Effector CD4-positive, alpha-beta T cell (primary cell): ENCODE measurements at places on chromosomes 6 and 20.
A peak's percentile ranks its signal among the peaks of the same experiment; 100 is the strongest.

DNA sequence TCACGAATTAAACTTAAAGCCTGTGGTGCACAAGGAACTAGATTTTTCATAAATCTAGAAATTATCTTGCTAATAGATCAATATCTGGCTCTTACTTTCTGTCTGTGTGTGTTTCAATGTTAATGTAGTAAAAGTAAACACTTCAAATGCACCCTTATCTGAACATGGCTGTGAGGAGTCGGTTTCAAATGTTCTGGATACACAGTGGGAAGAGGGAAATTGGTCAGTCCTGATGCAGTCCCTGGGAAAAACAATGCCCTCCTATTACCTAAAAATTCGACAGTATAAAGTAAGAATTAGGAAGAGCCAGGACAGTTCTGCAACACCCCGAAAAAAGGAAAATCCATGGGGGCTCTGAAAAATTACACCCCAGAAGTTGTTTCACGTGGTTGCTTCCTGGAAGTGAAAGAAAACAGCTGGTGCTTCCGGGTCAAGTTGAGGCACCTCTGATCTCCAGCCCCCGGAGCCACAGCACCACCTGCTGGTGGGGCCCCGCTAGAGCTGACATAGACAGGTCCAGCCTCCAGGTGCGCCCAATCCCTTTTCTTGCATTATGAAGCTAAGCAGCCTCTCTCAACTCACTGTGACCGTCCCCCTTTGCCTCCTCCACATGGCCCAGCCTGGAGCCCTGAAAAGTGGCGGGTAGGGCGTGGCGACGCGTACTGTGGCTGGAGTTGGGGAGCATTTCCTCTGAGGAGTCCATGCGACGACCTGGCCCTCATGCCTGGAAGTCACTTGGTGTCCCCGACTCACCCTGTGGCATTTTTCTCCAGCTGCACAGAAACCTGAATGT lies 8.3 kb downstream of the SEMG2 start:
- no peak for DNase-seq

- DNase-seq = no peak
Measured at GRCh38 chr6:161226009-161226964, 47.6 kb downstream of the AGPAT4 start.

GRCh38 chr6:45423824-45424450 lies 46.2 kb upstream of the SUPT3H start:
- no peak for DNase-seq

DNA sequence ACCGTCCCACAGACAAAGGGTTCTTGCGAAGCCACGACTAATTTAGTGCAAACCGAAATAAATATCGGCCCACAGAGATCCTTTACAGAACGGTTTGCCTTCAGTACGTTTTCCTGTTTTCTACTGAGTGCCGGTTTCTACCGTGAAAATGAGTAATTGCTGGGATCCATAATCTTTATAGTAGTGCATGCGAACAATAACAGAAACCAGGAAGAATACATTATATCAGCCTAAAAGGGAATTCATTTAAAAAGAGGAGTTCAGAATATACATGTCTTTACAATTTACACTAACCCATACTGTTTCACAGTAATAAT lies 292 bp upstream of the MTCL3 start:
- DNase-seq = no peak

- DNase-seq = no peak
Measured at GRCh38 chr6:90435207-90435899, 138.7 kb upstream of the BACH2 start.

DNA sequence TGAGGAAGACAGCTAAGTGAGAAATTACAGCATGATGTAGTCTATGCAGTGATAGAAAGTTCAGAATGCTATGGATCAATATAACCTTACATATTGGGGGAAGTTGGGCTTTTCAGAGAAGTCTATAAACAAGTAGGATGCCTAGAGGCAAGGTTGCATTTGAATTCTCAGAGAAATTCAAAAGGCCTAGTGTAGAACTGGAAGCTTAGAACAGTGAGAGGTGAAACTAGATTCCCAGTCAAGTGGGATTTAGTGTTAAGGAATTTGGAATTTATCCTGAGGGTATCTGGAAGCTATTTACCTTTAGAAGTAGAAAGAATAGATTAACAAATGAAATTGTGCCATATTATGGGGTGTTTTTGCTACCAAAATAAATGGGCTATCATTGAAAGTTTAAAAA lies 4.3 kb downstream of the CENPW start:
- no peak for DNase-seq

DNA sequence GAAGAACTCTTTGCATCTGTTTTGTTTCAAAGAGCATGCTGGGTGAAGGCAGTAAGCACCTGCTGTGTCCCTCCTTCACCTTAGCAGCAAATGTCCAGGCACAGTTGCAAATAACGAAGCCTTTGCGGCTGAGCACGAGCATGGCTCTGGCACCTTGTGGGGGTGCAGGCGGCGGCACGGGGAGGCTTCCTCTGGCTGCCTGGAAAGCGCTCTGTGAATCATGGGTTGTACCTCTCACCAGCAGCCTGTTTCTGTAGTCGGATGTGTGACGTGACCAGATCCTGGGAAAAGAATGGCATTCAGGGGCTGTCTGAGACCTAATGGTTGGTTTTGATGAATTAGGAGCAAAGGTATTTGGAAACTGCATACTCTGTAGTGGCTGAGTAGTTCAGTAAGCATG lies 144.8 kb downstream of the DTNBP1 start:
- no peak for DNase-seq

- DNase-seq = no peak
Measured at GRCh38 chr20:6295867-6296256, 173.0 kb upstream of the FERMT1 start.

GRCh38 chr6:157541618-157542413 lies 160.8 kb downstream of the ZDHHC14 start:
- DNase-seq = no peak

GRCh38 chr6:20916086-20916485 lies 381.8 kb downstream of the CDKAL1 start:
- DNase-seq = no peak

GRCh38 chr20:5036828-5037227 lies 35.5 kb upstream of the SLC23A2 start:
- no peak for DNase-seq

GRCh38 chr20:49794336-49795134 lies 18.1 kb upstream of the SLC9A8 start:
- DNase-seq = no peak

DNA sequence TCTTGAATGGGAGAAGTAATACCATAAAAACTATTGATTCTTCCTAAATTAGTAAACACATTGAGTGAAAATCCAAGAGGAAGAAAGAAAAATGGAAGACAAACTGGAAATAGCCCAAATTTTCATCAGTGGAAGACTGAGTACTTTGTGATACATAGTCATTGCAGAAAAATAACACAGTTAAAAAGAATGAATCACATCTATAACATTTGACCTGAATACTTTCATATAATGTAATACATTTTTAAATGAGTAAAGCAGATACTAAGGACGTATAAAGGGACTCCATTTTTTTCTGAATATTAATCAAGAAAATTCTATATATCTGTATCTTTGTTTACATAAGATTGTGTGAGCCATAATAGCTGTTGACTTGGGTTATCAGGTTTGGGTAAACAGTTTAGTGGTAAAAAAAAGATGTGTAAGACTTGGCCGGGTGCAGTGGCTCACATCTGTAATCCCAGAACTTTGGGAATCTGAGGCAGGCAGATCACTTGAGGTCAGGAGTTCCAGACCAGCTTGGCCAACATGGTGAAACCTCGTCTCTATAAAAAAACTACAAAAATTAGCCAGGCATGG lies 4.3 kb upstream of the SLC17A2 start:
- DNase-seq = no peak

GRCh38 chr6:85081102-85081501 lies 316.7 kb upstream of the TBX18 start:
- DNase-seq = no peak

- no peak for DNase-seq
Measured at GRCh38 chr6:14972379-14973067, 273.3 kb upstream of the JARID2 start.

- no peak for DNase-seq
Measured at GRCh38 chr6:27605401-27606342, 132.8 kb upstream of the ZNF184 start.

DNA sequence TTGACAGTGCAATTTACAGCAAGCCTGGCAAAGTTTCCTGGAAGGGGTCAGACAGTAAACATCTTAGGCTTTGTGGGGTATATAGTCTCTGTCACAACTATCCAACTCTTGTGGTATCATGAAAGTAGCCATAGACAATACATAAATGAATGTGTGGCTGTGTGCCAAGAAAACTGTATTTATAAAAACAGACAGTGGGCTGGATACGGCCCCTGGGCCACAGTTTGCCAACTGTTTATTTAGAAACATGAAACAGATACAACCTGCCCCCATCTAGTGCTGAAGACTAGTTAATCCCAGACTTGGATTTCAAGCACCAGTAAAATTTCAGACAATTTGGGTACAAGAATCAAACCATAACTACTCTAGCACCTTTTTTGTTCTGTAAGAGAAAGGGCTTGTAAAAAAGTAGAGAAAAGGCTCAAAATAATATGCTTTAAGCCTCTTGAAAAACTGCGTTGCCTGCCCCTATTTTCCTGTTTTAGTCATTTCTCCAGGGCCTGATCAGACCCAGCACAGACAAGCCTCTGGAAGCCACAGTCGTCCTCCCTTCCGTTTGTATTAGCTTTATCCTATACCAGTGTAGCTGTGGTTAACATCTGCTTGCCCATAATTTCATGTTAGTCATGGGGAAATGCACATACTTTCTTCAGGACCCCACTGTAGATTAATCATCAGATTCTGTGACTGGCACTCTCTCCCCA lies 30.8 kb downstream of the JAG1 start:
- no peak for DNase-seq

DNA sequence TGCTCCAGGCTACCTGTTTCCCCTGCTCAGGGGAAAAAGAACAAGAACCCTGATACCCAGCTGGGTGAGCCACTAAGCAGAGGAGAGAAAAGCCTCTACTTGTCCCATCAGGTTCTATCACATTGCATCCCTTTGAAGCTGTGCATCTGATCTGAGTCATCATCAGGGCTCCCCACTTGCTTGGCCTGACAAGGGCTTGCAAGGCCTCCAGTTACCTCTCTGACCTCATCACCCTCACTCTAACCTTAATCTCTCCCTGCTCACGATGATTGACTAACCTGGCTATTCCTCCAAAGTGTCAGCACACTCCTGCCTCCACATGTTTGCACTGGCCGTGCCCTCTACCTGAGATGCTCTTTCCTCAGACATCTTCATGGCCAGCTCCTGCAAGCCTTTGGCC lies 309.5 kb upstream of the CHD6 start:
- no peak for DNase-seq

- DNase-seq = no peak
Measured at GRCh38 chr6:163294734-163295133, 119.8 kb upstream of the QKI start.

DNA sequence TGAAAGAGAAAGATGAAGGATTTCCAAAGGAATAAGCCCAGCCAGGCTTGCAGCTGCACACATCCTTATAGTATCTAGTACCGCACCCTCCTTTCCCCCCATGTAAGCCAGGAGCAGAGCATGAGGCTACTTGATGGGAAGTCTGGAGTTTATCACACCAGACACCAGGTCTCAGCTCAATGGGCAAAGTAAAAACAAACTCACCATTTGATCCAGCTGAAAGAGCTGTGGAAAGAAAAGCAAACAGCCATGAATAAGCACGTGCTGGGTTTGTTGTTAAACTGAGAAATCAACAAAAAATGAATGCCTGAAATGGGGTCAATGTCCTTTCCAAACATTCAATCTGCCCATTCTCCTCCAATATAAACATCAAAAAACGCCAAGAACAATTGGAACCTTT lies 50.6 kb upstream of the MAP7 start:
- no peak for DNase-seq

GRCh38 chr20:33305589-33306057 lies 22.6 kb downstream of the BPIFB1 start:
- DNase-seq = no peak

DNA sequence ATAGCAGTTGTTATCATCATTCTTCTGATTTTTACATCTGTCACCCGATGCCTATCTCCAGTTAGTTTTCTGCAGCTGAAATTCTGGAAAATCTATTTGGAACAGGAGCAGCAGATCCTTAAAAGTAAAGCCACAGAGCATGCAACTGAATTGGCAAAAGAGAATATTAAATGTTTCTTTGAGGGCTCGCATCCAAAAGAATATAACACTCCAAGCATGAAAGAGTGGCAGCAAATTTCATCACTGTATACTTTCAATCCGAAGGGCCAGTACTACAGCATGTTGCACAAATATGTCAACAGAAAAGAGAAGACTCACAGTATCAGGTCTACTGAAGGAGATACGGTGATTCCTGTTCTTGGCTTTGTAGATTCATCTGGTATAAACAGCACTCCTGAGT lies 2.1 kb downstream of the CALHM6 start:
- DNase-seq = no peak

DNA sequence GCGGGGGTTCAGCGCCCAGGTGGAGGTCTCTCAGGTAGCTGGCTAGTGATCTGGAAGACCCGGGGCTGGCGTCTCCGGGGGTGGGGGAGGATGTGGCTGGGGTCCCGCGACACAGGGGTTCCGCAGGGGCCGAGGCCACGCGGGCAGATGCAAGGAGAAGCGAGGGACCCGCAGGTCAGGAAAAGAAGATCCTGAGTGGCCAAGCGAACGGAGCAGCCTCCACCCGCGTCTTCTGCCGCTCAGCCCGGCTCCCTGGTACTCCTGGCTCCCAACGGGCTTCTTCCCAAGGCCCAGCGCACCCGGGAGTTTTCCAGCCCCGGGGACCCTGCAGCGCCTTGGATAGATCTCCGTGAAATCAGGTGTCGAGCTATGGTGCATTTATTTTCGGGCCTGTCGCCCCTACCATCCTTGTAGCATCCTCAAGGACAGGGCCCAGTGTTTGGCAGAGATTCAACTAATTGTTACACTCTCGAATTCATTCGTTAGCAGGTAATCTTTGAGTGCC lies 682 bp upstream of the CHD6 start:
- no peak for DNase-seq

GRCh38 chr6:42783177-42783875 lies 1.5 kb downstream of the BICRAL start:
- DNase-seq = peak; percentile 71

DNA sequence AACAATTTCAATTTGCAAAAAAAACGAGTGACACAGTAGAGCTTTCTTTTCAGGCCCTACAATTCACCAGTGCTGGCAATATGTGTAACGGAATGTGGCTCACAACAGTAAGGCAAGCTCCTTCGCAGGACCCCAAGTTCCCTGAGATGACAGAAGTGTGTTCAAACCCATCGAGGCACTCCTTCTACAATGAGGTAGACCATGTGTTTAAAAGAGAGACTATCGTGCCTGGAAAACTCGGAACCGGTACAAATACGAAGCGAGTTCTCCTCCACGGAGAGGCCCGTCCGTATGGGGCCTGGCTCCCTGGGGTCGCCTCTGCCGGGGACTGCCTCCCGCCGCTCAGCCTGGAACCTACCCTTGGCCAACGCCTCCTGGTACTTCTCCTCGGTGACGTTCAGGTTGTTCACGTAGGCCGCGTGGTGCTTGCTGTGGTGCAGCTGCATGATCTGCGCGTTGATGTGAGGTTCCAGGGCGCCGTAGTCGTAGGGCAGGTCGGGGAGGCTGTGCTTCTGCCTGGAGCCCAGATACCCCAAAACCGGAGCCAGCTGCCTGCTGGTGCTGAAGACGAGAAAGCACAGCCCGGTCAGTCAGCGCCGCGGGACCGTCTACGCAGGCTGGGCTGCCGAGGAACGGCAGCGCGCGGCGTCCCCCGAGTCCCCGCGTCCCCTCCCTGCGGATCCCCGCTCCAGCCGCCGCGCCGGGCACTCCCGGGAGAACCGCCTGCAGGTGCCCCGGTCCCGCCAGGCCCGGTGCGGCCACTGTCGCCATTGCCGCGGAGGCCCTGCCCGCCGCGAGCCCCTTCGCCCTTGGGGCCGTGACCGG lies 526 bp downstream of the SOD2 start:
- DNase-seq = peak; percentile 41

- no peak for DNase-seq
Measured at GRCh38 chr20:7850775-7851490, 89.3 kb downstream of the HAO1 start.
